ENCODE measurements at places on chromosomes 6 and 20.

- no peak for DNase-seq
These were observed 872 bp downstream of the HSPA12B start for GRCh38 chr20:3733119-3733995.

DNA sequence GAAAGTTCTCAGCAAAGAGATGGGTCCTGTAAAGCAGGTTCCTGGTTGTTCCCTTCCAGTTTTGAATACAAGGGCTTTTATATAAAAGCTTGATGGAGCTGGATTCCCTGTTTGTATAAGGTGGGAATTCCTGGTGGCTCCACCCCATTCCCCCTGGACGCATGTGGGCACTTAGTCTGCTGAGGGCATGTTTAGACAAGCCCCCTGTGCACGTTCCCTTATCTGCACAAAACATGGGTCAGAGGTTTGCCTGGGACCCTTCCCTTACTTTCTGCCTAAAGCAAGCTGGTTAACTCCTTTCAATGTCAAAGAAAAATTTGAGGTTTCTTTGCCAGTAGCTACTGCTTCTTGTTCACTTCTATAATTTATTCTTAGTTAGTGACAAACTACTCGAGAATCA, 181.1 kb downstream of the BCKDHB start:
- DNase-seq: no peak

DNA sequence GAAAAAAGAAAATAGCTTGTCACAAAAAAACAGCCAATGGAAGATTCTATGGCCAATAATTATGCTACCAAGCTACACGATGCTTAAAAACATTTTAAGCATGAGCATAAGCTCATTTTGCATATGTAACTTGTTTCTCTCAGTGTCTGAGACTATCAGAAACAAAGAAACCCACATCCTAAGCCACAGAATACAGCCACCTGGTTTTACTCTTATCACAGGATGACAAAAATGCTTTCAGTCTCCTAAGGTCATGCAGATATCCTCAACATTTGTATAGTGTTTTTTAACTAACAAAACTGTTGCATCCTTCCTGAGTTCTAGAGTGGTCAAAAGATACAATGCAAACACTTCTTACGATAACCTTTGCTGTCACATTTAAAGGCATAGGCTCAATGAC, 172.1 kb upstream of the RUNX2 start:
- no peak for DNase-seq

GRCh38 chr6:41759905-41760579, 12.8 kb upstream of the PGC start:
- DNase-seq: no peak

Measured in brain microvascular endothelial cell (primary cell).